Stimulated activated CD4-positive, alpha-beta T cell treated with anti-CD3 and anti-CD28 coated beads, Interleukin-4, amount 100 ng/mL, for 4 hours (primary cell): ENCODE measurements at places on chromosomes 4 and X.

GRCh38 chr4:147739239-147739823, 7.4 kb downstream of the ARHGAP10 start:
- DNase-seq: no peak

- no peak for DNase-seq
These were observed 30.9 kb downstream of the PAGE2 start for GRCh38 chrX:55119712-55120111.

- DNase-seq: no peak
These were observed 145.1 kb downstream of the COL4A5 start for GRCh38 chrX:108584617-108585211.

DNA sequence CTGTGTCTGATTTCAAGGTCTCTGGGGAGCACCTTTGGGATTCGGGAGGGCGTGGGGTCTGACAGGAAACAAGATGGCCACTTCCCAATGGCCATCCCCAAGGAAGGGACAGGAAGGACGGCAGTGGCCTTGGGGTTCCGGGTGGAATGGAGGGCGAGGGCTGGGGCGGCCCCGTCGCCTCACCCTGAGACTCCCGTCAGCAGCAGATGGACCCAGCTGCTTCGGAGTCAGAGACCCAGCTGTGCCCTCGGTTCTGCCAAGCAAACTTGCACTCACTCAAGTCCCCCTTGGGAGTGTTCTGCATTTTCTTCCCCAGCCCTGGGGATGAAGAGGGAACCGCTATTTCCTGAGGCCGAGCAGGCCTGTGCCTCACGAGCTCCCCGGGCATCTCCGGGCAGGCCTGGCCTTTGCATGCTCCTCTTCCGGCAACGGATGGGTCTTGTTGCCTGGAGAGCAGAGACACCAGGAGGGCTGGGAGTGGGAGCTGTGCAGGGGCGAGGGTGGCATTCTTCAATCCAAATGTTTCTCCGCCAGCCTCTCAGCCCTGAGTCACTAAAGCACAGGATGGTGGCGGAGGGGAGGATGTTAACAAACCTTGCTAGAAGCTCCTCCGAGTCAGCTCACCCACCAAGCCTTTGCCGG, 6.8 kb upstream of the DUSP9 start:
- no peak for DNase-seq

DNA sequence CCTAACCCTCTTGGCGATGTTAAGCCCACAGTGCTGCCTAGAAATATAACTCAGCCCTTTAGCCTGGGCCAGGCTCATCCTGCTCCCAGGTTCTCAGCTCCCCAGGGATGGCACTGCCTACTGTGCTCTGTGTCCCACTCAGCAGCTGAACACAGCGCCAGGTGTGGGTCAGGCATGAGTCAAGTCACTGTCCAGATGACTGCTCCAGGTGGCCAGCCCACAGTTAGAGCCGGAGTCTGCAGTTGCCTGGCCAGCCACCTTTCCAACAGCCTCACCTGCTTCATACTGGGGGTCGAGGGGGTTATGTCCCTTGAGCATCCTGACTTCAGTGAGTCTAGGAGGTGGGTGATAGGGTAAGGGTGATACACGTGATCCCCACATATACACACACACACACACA, 48.4 kb downstream of the TBC1D14 start:
- DNase-seq: no peak

DNA sequence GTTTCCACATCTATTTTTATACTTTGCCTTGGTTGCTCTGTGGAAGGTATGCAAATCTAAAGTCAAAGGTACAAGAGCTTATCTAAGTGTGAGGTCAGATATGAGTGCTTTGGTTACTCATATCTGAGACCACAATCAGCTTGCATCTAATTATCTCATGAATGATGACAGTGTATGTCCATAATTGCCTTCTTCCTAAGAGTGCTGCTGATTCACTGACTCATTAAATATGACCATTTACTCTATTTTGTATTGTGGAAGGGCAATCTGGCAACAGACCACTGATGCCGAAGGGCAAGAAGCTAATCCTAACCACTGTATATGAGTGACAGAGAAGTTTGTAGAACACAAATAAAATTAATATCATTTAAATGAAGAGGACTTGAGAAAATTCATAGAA, 1190.2 kb upstream of the AGA start:
- DNase-seq: no peak

GRCh38 chr4:139553751-139554641, 2.0 kb downstream of the SETD7 start:
- no peak for DNase-seq

DNA sequence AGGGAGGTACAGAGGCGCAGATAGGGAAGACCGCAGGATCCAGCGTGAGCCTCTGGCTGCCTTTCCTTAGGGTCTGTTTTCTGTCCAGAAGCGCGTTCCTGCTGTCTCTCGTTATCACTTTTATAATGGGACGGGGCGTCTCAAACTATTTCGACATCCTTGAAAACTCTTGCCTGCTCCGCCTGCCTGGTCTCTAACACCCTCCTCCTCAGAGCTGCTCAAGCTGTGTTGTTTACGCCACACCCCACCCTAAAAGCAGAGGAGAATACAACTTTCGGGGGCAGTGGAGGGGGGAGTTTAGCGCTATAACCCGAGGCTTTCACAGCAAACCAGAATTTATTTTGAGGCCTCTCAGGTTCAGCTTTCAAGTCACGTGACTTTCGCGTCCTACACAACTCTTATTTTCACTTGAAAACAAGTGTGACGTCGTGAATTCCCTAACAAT, 646 bp upstream of the FAM3A start:
- DNase-seq: no peak
